MG63 (cell line): ENCODE measurements at places on chromosomes 16 and 17.

DNA sequence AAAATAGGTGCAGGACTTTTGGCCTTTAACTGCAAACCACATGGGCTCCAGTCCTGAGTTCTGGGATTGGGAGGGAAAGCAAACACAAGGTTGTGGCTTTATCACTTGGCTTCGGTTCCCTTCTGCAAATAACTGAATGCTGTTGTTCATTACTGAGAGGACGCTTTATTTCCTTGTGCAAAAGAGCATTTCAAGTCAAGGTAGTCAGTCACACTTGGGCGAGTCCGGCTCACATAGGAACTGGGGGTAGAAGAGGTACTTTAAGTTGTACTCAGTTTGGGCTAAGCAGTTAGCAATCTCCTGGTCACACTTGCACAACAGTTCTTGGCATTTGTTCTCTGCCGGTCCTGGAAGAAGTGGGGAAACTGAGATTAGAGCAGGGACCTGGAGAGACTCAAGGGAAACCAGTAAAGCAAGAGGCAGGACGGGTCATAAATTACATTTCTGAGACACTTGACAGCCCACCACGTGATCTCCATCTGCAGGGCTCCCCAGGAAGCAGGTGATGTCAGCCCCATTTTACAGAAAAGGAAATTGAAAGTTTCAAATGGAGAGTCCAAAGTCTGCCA, 21.6 kb downstream of the PLA2G10 start:
- no peak for DNase-seq

GRCh38 chr17:55561973-55562495, 50.8 kb upstream of the SMIM36 start:
- DNase-seq: no peak

- no peak for DNase-seq
These were observed 19.9 kb upstream of the NAGS start for GRCh38 chr17:43984521-43984920.

GRCh38 chr17:66076546-66077190, 115.3 kb downstream of the CEP112 start:
- no peak for DNase-seq

DNA sequence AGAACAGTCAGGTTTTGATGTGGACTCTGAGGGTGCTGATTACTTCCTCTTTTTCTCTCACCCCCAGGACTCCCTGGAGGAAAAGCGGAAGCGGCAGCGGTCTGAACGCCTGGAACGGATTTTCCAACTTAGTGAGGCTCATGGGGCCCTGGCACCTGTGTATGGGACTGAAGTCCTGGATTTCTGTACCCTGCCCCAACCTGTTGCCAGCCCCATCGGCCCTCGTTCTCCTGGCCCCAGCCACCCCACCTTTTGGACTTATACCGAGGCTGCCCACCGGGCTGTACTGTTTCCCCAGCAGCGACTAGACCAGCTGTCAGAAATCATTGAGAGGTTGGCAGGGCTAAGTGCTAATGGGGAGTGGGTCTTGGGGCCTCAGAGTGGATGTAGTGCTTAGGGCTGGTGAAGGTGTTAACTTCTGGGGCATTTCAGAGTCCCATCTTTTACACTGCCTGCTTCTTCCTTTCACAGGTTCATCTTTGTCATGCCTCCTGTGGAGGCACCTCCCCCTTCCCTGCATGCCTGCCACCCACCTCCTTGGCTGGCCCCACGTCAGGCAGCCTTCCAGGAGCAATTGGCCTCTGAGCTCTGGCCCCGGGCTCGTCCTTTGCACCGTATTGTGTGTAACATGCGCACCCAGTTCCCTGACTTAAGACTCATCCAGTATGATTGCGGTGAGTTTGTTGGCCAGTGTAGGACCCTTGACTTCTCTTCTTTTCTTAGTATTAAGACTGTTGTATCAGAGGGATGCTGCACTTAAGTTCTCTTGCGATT, 19.1 kb upstream of the PHKG2 start:
- DNase-seq: no peak

GRCh38 chr16:3486506-3487215, 8.6 kb downstream of the C16orf90 start:
- no peak for DNase-seq

- no peak for DNase-seq
These were observed 317.9 kb downstream of the MAP2K6 start for GRCh38 chr17:69732272-69732918.

- DNase-seq: no peak
These were observed 1.1 kb downstream of the GAS7 start for GRCh38 chr17:10197362-10197720.

- DNase-seq: no peak
These were observed 17.5 kb upstream of the CNOT1 start for GRCh38 chr16:58647107-58647506.

GRCh38 chr17:38701504-38702165, 3.4 kb upstream of the MLLT6 start:
- peak; percentile 60 for DNase-seq

DNA sequence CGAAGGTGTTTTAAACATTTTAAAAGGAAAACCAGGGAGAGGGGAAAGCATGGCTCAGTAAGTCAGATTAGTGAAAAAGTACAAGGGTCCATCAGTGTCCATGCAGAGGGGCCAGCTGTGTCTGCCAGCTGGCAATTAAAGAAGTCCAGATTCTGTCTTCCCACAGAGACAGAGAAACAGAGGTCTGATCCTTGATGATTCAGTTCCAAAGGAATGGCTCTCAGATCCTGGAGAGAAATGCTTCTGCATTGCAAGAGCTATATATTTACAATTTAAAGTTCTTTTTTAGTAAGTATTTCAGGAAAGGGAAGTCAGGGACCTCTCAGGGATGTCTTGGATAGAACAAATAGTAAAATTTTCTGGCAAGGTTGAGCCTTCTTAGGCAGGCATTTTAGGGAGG, 56.2 kb downstream of the HSD17B2 start:
- no peak for DNase-seq

- DNase-seq: no peak
These were observed 34.4 kb downstream of the CDRT4 start for GRCh38 chr17:15432807-15433611.

GRCh38 chr16:57091200-57091974, 996 bp upstream of the CPNE2 start:
- DNase-seq: peak; percentile 30

DNA sequence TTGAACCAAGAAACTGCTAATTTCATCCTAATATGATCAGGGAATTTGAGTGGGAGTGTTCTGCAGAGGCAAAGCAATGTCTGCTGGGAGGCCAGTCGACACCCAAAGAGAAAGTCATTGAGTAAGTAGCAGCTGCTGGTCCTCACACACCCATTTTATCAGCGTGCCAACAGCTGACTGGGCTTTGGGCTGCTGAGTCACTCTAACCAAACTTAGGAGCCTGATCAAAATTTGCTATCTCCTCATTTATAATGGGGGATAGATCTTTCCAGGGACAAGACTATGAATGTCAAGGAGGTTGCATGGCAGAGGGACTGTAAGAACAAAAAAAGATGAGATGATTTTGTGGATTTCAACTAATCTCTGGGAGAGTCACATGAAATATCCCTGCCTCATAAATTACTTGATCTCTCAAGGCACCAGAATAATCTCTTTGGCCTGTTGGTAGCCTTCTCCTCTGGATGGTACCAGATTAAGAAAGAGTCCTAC, 32.9 kb downstream of the CPSF4L start:
- DNase-seq: peak; percentile 90

DNA sequence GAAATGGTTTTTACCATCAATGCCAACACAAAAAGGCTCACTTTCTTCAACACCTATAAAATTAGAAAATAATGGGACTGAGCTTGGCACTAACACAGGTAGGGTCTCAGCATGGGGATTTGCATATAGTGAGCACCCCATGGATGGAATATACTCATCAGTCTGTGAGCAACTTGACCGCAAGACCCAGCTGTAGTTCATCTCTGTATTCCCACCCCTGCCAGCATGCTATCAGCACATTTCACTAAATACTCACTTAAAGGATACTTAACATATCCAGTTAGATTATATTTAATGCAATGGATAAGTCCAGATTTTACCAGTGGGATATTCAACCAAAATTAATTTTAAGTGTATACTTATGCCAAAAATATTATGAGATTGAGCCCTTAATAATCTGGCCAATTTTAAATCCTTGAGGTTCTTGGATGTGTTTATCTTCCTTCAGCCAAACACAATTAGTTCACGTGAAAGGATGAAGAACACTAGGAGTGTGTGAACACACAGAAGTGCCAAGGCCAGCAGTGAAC, 66.7 kb downstream of the C16orf95 start:
- DNase-seq: no peak

GRCh38 chr17:59508999-59509625, 56.3 kb upstream of the DHX40 start:
- no peak for DNase-seq

- DNase-seq: no peak
These were observed 3.6 kb upstream of the WDR24 start for GRCh38 chr16:693766-694165.

DNA sequence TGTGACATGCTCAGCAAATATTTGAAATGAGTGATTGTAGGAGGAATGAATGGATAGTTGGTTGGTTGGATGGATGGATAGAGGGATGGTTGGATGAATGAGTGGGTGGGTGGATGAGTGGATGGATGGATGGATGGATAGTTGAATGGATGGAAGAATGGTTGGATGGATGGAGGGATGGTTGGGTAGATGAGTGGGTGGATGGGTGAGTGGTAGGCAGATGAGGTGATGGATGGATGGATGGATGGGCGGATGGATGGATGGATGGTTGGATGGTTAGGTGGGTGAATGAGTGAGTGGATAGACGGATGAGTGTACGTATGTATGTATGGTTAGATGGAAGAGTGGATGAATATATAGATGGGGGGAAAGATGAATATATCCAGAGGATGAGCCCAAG, 137.7 kb downstream of the RBFOX1 start:
- no peak for DNase-seq

- no peak for DNase-seq
These were observed 11.9 kb downstream of the ERCC4 start for GRCh38 chr16:13931845-13932244.

DNA sequence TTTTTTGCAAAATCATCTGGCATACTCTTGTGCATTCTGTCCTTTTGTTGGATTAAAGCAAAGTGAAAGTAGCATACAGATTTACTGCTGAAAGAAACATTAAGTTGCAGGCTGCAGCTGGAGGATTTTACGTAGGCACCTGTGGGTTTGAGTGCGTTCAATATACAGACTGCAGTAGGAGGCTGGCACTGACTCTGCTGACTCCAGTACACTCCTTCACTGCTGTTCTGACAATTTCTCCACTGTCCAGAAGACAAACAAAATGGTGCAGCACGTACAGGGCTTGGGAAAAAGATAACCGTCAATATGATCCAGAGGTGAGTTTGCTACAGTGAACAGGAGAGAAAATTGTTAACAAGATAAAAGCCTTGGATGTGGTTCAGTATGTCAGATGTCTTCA, 73.3 kb downstream of the TANC2 start:
- DNase-seq: no peak

DNA sequence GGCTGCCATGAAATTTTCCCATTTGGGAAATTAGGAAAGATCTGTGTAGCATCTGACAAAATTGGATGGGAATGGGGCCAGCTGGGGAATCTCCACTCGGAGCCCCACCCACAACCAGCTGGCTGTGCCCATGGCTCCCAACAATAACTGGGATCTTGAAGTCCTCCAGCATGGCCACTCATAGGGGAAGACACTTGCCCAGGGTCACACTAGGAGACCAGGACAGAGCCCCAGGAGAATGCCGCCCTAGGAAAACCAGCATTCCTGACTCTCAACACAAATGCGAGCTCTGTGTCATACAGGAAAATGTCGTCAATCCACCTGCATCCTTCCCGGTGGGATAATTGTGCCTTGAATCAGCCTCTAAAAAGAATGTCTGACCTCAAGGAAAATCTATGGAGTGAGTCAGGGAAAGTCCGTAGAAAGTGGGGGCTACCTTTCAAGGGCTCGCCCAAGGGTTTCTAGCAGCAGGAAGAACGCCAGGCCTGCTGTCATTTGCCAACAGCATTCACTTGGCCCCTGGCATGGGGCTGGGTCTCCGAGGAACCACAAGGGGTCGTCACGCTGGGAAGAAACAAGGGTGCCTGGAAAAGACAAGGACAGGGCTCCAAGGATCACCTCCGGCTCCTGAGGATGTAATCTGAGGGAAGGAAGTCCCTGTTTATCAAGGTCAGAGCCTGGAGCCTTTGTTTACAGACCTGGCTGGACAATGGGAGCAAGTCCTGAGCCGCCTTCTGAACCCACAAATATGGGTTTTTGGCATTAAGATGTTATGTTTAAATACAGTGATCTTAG, 15.9 kb downstream of the CDH5 start:
- peak; percentile 25 for DNase-seq
